Left lung (tissue), 14 donors: ENCODE measurements at places on chromosomes 12 and 14. TPM values are rescaled to one million over a fixed set of nuclear protein-coding genes. Genes with fewer than 3 reads are reported as not detected.
A peak's percentile ranks its signal among the peaks of the same experiment; 100 is the strongest.

GRCh38 chr12:6606331-6607131 lies 648 bp downstream of the CHD4 start:
- peak overlapping the region; percentile 76 for H3K4me3 ChIP-seq
- peaks cover 14% of the 10 kb centered on the region for H3K36me3 ChIP-seq
- DNase-seq, result peak; percentile 89
- H3K27me3 ChIP-seq, result no peaks in the 10 kb centered on the region

DNA sequence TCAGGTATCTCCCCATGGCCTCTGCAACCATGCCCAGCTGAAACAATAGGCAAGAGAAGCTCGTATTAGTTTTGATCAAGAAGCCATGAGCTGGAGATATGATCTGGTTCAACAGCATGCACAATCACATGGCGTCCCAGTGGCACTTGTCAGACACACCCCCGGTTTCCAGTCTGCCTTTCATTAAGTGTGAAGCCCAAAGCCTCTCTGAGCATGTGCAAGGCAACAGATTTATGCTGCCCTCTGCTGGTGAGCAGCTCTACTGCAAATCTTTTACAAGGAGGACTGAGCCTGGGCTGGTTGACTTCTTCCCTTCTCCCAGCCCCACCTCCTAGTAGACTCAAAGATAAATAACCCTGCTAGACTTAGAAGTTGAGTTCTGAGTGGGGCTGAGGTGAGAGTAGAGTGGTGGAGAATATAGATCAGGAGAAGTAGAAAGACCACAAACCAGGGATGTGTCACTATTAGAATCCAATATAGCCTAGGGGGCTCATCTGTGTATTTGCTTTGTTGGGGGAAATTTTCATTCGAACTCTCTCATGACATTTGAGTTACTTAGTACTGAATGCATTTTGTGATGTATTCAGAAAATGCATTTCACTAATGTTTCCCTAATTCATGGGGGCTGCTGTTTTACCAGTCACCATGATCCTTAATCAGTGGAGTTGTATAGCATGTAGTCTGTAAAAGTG lies 53.7 kb upstream of the MBIP start:
- no peaks in the 10 kb centered on the region for H3K4me1 ChIP-seq
- DNase-seq, result peak; percentile 55
- H3K36me3 ChIP-seq, result no peaks in the 10 kb centered on the region
- H3K27ac ChIP-seq, result no peak overlapping the region

DNA sequence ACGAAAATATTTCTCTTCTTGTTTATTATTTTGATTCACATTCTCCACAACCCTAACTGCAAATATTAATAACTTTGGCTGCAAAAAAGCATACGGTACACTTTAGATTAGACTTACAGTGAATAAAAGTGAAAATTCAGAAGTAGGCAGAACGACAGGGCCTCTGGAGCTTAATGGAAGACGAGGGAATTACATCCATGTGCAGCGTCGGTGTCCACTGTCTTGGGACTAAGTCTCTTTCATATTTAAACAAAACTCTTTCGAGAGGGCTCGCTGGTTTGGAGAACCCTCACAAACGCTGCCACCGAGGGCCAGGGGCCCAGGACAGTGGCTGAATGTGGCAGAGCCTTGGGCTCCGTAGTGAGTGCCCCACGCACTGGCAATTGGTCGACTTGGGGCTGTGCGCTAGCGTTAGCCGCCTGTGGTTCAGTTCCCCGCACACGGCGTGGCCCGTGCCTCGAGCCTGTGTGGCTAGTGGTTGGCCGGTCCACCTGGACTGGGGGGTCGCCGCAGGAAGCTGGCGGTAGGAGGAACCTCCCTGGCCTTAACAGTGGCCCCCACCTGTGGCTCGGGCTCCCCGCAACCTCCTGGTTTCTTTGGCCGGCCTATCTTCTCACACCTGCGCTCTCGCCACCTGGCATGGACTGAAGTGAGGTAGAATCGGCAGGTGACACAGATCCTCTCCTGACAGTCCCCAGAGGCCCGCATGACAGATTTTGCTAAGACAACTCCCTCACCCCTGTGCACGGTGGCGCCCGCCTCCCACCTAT lies 739 bp upstream of the PAX9 start:
- H3K27ac ChIP-seq, result no peak overlapping the region
- peak; percentile 71 for DNase-seq
- peaks cover 21% of the 10 kb centered on the region for H3K4me1 ChIP-seq
- peaks cover 100% of the 10 kb centered on the region for H3K27me3 ChIP-seq

DNA sequence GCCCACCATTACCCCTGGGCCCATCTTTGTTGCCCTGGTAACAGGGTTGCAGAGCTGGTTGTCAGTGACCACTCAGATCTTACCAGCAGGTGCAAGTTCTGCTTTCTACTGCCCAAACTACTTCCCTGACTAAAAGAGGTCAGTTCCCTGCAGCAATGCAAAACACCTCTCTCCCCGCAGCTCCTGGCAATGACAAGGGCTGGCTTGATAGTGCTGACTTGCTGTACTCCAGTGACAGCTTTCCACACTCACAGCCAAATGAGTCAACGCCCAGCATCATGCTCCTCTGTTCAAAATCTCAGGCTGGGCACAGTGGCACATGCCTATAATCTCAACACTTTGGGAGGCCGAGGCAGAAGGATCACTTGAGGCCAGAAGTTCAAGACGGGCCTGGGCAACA lies 90.6 kb downstream of the CIT start:
- DNase-seq, result no peak
- no peak overlapping the region for H3K27ac ChIP-seq
- H3K4me3 ChIP-seq, result no peak overlapping the region

DNA sequence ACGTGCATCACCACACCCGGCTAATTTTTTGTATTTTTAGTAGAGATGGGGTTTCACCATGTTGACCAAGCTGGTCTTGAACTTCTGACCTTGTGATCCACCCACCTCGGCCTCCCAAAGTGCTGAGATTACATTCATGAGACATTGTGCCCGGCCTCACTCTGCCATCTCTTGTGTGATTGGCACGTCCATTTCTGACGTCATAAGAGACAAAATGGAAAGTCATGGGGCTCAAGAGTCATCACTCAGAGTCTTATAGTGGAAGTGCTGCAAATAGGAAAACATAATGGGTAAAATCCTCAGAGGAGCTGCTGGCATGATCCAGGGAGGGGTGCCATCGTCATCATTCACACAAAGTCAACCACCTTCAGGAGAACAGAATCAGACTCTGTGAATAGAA lies 54.2 kb upstream of the GPATCH2L start:
- no peak overlapping the region for H3K4me3 ChIP-seq
- no peaks in the 10 kb centered on the region for H3K36me3 ChIP-seq
- DNase-seq, result no peak
- H3K27me3 ChIP-seq, result peaks cover 23% of the 10 kb centered on the region
- no peaks in the 10 kb centered on the region for H3K4me1 ChIP-seq

DNA sequence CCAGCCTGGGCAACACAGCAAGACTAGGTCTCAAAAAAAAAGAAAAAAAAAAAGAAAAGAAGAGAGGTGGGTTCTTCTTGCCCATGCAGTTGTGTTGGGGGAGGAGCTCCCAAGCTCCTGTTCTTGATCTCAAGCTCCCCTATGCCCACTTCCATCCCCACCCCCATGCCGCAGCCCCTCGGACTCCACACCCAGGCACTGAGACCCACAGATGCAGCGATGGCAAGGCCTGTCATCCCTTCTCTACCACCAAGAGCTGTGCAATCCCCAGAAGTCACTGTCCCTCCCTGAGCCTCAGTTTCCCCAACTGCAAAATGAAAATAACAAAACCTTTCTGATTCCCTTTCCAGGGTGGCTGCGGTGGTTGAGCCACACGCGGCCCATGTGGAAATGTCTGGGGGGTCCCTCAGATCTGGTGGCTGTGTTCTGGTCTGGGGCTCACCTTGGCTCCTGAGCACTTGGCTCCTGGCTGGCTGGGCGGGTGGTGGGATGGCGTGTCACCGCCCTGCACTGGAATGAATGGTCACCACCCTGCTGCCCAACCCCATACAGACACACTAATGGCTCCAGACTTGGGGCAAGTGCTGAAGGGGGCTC lies 22.6 kb upstream of the KIF26A start:
- H3K4me3 ChIP-seq, result peak overlapping the region; percentile 42
- peaks cover 99% of the 10 kb centered on the region for H3K27me3 ChIP-seq
- H3K36me3 ChIP-seq, result no peaks in the 10 kb centered on the region
- peaks cover 17% of the 10 kb centered on the region for H3K4me1 ChIP-seq
- no peak overlapping the region for H3K27ac ChIP-seq

DNA sequence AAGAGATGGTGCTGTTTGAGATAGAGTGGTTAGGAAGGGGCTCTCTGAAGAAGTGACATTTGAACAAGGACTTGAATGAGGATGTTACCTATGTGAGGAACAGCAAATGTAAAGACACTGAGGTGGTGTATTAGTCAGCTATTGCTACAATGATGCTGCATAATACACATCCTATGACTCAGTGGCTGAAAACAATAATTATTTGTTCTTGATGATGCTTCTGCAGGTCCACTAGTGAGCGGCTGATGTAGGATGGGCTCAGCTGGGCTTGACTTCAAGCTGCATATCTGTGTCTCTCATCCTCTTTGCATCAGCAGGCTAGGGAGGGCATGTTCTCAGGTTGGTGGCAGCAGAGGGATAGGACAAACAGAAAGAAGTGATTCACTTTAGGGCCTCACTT lies 21.4 kb upstream of the CLMN start:
- no peak for DNase-seq
- no peak overlapping the region for H3K27ac ChIP-seq
- H3K36me3 ChIP-seq, result no peaks in the 10 kb centered on the region
- H3K27me3 ChIP-seq, result peaks cover 12% of the 10 kb centered on the region

GRCh38 chr12:3202096-3202495 lies 124.9 kb downstream of the TSPAN9 start:
- H3K4me1 ChIP-seq, result peaks cover 22% of the 10 kb centered on the region
- H3K27me3 ChIP-seq, result peaks cover 40% of the 10 kb centered on the region
- no peak overlapping the region for H3K4me3 ChIP-seq
- DNase-seq, result no peak
- H3K27ac ChIP-seq, result no peak overlapping the region

- H3K4me1 ChIP-seq, result no peaks in the 10 kb centered on the region
- H3K27me3 ChIP-seq, result no peaks in the 10 kb centered on the region
- H3K27ac ChIP-seq, result no peak overlapping the region
These were observed 214.4 kb downstream of the BMP4 start for GRCh38 chr14:53742233-53742620.

- peak; percentile 69 for DNase-seq
- H3K36me3 ChIP-seq, result no peaks in the 10 kb centered on the region
- H3K4me1 ChIP-seq, result peaks cover 29% of the 10 kb centered on the region
- H3K4me3 ChIP-seq, result no peak overlapping the region
- H3K27me3 ChIP-seq, result peaks cover 3% of the 10 kb centered on the region
- no peak overlapping the region for H3K27ac ChIP-seq
These were observed 137.5 kb upstream of the CCND2 start for GRCh38 chr12:4135919-4136605.

DNA sequence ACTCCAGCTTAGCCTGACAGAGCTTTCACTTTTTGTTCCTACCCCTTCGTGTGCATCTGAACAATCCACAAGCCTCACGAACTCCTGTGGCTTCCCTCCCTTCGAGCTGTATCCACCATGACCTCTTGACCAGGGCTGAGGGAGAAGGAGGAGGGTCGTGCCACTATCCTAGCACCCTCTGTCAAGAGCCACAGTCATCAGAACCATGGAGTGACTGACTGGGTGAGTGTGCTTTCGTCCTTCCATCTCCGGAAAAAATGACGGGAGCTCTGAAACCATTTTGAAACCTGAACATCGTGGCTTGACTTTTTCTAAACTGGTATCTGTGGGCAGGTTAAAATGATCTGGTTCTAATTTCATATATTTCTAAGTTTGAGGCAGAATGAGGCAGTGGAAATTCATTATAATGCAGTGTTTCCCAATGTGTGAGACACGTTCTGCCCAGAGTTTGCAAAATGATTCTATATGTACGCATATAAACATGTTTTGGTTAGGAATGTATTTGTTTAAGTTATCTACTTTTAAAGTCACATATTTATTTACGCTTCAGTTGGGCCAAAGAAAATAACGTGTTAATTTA lies 27.0 kb downstream of the IL26 start:
- no peaks in the 10 kb centered on the region for H3K27me3 ChIP-seq
- H3K4me1 ChIP-seq, result no peaks in the 10 kb centered on the region
- H3K27ac ChIP-seq, result no peak overlapping the region
- no peak for DNase-seq

GRCh38 chr12:39975374-39975918 lies 130.4 kb downstream of the SLC2A13 start:
- H3K4me1 ChIP-seq, result no peaks in the 10 kb centered on the region
- no peak for DNase-seq
- H3K27me3 ChIP-seq, result no peaks in the 10 kb centered on the region
- no peak overlapping the region for H3K4me3 ChIP-seq
- no peak overlapping the region for H3K27ac ChIP-seq

DNA sequence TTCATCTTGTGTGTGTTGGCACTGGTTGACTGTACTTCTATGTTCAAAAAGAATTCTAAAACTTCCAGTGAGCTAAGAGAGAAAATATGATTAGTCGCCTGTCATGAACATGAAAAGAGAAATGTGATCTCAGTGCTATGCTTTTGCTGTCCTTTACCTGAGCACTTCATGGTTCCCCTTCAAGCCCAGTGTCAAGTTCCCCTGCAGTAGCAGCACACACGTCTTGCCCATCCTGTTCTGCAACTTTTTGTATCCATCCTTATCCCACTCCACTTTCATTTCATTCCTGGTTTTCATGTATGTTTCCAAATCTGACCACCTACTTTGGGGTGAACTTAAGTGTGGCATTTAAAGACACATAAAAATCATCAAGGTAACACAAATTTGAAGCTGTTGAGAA lies 848.0 kb upstream of the USP15 start:
- H3K4me1 ChIP-seq, result no peaks in the 10 kb centered on the region
- no peak overlapping the region for H3K27ac ChIP-seq
- no peak overlapping the region for H3K4me3 ChIP-seq

GRCh38 chr12:75716291-75717025 lies 205.0 kb upstream of the KRR1 start:
- H3K4me3 ChIP-seq, result no peak overlapping the region
- peaks cover 14% of the 10 kb centered on the region for H3K27me3 ChIP-seq
- no peaks in the 10 kb centered on the region for H3K36me3 ChIP-seq
- no peak for DNase-seq
- H3K4me1 ChIP-seq, result no peaks in the 10 kb centered on the region
- no peak overlapping the region for H3K27ac ChIP-seq

The LMNTD1 gene
- total RNA-seq, result 1.7 TPM

The TMEM263 gene
- total RNA-seq, result 42.7 TPM

The ADCY6 gene
- 33.0 TPM for total RNA-seq

The NYNRIN gene
- total RNA-seq, result 16.2 TPM
